Activated CD4-positive, alpha-beta T cell treated with anti-CD3 and anti-CD28 coated beads for 48 hours (primary cell): ENCODE measurements at places on chromosomes 12 and 14.
A peak's percentile ranks its signal among the peaks of the same experiment; 100 is the strongest.

DNA sequence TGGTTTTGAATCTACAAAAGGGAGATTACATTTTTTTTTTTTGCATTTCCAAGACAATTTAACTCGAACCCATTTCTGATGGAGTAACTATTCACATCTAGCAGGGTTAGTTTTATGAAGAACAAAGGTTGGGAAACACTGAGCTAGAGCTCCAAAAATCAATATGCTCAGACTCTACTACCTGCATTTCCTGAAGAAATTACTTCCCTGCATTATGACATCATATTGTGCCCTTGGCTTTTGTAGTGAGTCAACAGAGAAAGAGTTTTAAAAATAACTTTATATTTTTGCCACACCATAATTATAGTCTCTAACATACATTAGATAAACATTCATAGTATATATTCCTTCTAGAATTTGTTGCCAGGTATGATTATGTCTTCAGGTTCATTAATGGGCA, 14.8 kb downstream of the GRIP1 start:
- no peak for DNase-seq

DNA sequence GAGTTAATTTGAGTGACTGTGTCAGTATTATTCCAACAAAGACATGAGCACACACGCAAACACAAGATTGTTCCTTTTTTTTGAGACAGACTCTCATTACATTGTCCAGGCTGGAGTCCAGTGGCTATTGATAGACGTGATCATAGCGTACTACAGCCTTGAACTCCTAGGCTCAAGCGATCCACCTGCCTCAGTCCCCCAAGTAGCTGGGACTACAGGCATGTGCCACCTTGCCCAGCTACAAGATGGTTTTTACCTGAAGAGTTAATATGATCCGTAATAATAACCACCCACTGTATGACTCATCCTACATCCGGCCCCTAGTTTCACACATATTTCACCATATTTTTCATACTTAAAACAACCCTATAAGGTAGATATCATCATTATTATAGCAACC, 26.8 kb downstream of the BCAT1 start:
- no peak for DNase-seq

DNA sequence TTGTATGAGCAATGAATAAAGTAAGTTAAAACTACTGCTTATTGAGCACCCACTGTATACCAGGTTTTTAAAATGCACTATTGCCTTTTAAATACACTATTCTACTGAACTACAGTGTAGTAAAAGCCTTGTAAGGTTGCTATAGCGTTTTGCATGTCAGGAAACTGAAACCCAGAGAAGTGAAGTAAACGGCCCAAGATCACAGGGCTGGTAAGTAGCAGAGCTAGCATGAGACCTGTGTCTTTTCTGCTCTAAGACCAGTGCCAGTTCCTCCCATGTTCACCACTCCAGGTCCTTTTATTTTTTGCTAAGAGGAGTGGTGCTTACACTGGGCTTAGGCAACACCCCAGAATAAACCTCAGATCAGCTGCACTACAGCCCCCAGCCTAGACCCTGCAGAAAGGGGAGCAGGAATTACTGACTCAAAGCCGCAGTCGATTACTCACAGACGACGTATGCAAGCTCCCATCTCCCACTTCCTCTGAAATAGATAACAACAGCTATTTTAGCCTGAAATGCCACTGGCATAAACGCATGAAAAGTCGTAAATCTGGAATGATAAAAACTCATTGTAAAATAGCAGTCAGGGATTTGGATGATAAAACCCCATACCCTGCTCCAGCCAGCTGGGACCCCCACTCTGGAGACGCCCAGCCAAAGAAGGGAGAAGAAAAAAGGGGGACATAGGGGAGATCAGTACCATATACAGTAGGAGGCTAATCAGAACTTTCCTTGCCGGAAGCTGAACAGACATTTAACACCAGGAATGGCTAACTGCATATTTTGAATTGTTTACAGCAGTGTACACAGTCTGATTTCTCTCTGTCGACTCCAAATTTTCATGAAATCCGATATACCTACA, 108.3 kb downstream of the NUAK1 start:
- DNase-seq, result no peak

DNA sequence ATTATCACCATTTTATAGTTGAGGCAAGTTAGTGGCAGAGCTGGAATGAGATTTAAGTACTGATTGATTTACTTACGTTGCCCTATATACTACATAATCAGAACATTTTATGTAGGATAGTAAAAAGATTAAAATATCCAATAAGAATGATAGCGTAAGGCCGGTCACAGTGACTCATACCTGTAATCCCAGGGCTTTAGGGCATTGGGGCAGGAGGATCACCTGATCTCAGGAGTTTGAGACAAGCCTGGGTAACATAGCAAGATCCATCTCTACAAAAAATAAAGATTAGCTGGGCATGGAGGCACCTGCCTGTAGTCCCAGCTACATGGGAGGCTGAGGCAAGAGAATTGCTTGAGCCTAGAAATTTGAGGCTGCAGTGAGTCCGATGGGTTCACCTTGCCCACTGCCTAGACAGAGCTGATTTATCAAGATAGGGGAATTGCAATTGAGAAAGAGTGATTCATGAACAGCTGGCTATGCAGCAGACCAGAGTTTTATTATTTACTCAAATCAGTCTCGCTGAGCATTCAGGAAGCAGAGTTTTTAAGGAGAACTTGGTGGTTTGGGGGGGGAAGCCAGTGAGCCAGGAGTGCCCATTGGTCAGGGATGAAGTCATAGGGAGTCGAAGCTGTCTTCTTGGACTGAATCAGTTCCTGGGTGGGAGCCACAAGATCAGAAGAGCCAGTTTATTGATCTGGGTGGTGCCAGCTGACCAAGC, 24.7 kb upstream of the SGPP1 start:
- DNase-seq, result peak; percentile 8

DNA sequence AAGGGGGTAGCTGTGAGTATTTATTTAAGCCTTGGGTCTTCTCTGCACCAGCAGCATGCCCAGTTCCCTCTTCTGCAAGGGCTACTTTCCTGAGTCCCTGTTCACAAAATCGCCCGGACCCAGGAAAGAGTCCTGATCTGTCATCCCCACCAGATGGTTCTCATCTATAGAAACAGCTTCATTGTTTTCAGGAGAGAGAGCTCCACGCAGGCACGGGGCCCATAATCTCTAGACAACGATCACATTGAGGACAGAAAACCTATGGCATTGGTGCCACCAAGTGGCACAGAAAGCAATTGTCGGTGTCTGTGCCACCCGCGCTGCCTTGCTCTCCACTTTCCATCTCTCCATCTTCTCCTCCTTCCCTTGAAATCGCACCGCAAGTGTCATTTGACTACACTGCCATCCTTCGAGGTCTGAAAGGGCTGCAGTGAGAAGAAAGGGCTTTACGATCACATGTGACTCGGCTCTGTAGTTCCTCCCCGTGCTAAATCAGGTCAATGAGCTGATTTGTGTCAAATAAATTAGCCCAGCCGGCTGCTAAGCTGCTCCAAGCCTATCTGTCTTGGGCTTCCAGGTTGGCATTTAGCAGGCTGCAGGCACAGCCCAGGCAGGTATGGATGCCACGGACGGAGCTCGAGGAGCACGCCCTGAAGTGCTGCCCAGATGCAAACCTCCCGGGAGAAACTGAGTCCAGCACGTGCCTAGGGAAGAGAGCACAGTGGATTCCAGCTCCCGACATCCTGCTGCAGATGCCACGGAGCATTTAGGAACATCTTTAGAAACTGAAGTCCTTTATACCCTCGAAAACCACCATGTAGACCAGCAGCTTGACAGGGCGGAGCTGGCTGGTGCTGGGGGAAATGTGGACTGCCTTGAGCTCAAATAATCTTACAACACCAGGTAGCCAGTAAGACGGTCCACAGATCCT, 28.8 kb downstream of the SPRING1 start:
- peak; percentile 64 for DNase-seq

GRCh38 chr14:104582662-104583061, 3.1 kb downstream of the C14orf180 start:
- no peak for DNase-seq

GRCh38 chr12:77120156-77121085, 55.1 kb upstream of the E2F7 start:
- no peak for DNase-seq

DNA sequence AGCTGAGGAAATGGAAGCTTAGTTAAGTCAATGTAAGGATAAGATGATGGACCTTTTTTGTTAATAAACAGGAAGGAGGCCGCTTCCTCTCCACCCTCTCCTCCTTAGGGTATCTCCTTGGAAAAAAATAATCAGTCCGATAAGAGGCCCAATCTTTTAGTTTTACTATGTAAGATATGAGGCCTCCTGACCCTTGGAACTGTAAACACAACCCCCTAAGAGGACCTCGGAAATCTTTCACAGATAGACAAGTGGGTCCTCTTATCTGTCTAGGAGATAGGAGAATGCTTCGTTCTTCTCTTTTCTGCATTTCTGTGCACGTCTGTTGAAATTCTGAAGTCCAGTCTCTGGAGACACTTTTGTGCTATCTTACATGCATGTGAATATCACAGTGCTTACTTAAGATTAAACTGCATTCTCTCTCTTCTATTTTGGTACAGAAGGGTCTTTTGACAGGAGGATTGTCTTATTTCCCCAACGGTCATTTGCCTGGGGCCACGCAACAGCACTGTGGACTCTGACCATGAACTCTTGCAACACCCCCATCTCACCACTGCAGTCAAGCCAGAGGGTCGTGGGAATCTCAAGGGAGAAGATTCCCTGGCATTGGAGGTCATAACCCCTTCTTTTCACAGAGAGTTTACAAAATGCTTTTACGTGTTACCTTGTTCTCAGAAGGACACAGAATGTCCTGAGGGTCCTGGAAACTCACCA, 313.0 kb upstream of the RTL1 start:
- no peak for DNase-seq

DNA sequence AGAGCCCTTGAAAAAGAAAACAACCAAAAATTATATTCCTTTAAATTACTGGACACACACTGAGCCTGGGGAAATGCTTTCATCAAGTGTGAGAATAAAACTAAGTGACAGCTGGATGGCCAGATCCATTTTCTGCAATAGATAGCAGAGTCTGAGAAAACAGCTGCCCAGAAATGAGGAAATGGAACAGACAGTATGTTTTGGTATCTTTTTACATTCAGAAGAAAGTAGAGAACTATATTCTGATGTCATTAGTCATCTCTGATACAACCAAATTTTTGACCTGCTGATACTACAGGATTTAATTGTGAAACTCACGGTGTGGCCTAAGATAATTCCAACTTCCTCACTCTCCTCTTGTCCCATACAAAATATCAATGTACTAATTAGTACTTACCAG, 78.2 kb downstream of the HMGA2 start:
- no peak for DNase-seq

DNA sequence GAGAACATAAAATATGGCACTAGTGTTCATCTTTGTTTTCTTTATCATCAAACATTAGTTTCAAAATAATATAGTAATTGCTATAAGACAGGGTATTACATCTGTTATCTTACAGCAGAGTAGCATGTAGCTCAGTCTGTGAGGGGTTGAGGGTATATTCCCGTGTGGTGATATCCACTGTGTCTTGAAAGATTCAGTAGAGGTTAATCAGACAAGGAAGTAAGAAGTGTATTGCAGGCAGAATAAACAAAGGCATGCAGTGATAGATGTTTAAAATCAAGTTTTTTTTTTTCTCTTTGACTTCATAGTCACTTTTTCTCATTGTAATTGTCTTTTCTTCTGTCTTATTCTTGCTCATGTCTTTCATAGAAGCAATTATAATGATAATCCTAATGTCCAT, 48.3 kb downstream of the METTL25 start:
- no peak for DNase-seq

- no peak for DNase-seq
Observed at GRCh38 chr12:2226641-2227040, 173.9 kb downstream of the CACNA1C start.

GRCh38 chr12:101490286-101490920, 15.3 kb downstream of the SPIC start:
- peak; percentile 25 for DNase-seq

- no peak for DNase-seq
Observed at GRCh38 chr12:41777064-41777790, 367.4 kb downstream of the GXYLT1 start.

DNA sequence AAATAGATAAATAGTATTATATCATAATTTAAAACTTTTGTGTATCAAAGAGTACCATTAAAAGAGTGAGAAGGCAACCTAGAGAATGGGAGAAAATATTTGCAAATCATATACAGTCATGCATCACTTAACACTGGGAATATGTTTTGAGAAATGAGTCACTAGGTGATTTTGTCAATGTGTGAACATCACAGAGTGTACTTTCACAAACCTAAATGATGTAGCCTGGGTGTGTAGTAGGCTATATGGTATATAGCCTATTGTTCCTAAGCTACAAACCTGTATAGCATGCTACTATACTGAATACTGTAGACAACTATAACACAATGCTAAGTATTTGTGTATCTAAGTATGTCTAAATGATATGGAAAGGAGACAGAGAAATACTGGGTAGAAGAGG, 48.0 kb upstream of the ARID2 start:
- DNase-seq, result no peak

DNA sequence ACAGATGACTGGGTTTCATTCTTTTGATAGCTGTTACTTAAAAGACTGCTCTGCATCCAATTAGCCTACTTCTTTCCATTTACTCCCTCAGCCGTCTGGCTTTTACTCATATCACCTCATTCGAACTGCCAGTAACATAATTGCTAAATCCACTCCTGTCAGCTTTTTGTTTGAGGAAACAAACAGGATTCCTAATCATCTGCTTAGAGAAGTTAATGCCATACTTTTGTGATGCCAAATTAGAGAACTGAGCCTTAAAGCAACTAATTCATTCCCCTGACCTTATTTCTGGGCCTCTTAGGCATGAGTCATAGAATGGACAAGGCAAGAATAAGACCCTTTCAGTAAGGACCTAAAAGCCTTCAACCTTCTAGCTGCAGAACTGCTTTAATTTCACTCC, 2.9 kb downstream of the OXA1L start:
- DNase-seq, result no peak

DNA sequence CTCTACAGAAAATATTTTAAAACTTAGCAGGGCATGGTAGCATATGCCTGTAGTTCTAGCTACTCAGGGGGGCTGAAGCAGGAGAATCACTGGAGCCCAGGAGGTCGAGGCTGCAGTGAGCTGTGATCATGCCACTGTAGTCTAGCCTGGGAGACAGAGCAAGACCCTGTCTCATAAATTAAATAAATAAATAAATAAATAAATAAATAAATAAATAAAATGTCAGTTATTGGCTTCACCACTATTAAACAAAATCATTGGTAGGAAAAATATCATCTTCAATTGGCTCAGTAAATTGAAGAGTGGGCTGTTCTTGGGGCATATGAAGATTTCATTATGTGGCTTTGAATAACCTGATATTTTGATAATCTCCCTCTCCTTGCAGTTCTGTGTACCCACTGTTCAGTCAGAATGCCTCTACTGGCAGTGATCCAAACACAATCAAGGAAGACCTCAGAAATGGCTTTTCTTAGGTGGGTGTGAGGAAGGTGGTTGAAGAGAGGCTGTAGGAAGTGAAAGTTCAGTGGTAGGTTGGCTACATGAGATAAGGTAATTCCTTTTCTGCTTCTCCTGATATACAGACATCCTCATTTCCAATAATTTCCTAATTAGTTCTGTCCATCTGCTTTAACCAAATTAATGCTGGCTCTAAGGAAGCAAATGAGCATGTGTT, 175.8 kb downstream of the MSRB3 start:
- DNase-seq, result no peak
